Activated T-helper 2 cell treated with anti-CD3 and anti-CD28 coated beads, Interferon-gamma antibody, Interleukin-2, Interleukin-4, amounts not matched to agents 10 μg/mL and 5 μg/mL and 100 μg/mL, durations not matched to agents 14 hours and 24 hours and 36 hours (primary cell): ENCODE measurements at places on chromosomes 7 and 10. TPM values are rescaled to one million over a fixed set of nuclear protein-coding genes. Genes with fewer than 3 reads are reported as not detected.

CRYGN gene
- total RNA-seq = not detected in 2 replicates

MRM2 gene
- 40.0 and 40.5 TPM in 2 replicates for total RNA-seq

MET gene
- 1.5 TPM in 2 replicates for total RNA-seq

RASA4B gene
- total RNA-seq = 17.1 and 20.3 TPM in 2 replicates

SEMA3A gene
- 0.25 TPM in 2 replicates for total RNA-seq

CALHM3 gene
- total RNA-seq = not detected in 2 replicates

GIMAP2 gene
- total RNA-seq = 29.3 and 30.5 TPM in 2 replicates

PLCE1 gene
- total RNA-seq = 0.02 TPM in 2 replicates

AKR1E2 gene
- 8.3 and 10.1 TPM in 2 replicates for total RNA-seq

GIMAP5 gene
- 42.9 and 46.7 TPM in 2 replicates for total RNA-seq

DENND2A gene
- not detected in 2 replicates for total RNA-seq

SAP25 gene
- total RNA-seq = 11.3 and 11.8 TPM in 2 replicates

GPR37 gene
- total RNA-seq = not detected in 2 replicates

HOXA1 gene
- 0.11 and 0.16 TPM in 2 replicates for total RNA-seq

GRM3 gene
- not detected in 2 replicates for total RNA-seq

WDFY4 gene
- total RNA-seq = 0.18 and 0.21 TPM in 2 replicates

GNAT3 gene
- not detected in 2 replicates for total RNA-seq

APBB1IP gene
- total RNA-seq = 45.2 and 47.4 TPM in 2 replicates

PILRA gene
- 12.3 TPM in 2 replicates for total RNA-seq

UCMA gene
- not detected in 2 replicates for total RNA-seq

ITIH5 gene
- total RNA-seq = not detected in 2 replicates

TMEM176A gene
- total RNA-seq = not detected in 2 replicates

PRF1 gene
- total RNA-seq = 67.7 and 69.6 TPM in 2 replicates

CFAP58 gene
- total RNA-seq = 0.57 and 1.1 TPM in 2 replicates

NEUROG3 gene
- not detected in 2 replicates for total RNA-seq

LIPN gene
- total RNA-seq = not detected in 2 replicates

TLX1 gene
- total RNA-seq = not detected in 2 replicates

SMO gene
- total RNA-seq = 0.64 and 0.89 TPM in 2 replicates

RNF148 gene
- total RNA-seq = not detected in 2 replicates

MYO1G gene
- total RNA-seq = 442 and 450 TPM in 2 replicates

CCDC146 gene
- 2.7 and 2.9 TPM in 2 replicates for total RNA-seq
